ENCODE measurements at places on chromosomes 12 and 14. TPM values are rescaled to one million over a fixed set of nuclear protein-coding genes. Genes with fewer than 3 reads are reported as not detected.

GRCh38 chr12:62724947-62725451 lies 210.0 kb downstream of the PPM1H start:
- peak overlapping the region; percentile 29 for H3K27ac ChIP-seq
- peaks cover 24% of the 10 kb centered on the region for H3K4me1 ChIP-seq
- DNase-seq: no peak

DNA sequence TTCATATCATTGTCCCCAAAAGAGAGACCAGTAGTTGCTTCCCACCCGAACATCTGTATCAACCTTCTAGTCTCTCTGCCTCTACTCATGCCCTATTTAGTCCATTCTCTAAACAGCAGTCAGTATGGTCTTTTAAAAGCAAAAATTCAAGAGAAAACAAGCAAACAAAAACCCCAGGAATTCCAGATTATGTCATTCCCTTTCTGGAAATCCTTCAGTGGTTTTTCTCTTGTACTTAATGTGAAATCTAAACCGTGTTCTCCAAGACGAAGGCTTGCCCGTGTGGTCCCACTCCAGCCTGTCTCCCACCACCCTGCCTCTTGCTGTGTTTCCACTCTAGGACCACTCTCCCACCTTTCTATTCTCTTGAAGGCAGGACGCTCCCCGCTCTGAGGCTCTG lies 90.8 kb downstream of the TMEM30B start:
- no peaks in the 10 kb centered on the region for H3K36me3 ChIP-seq
- DNase-seq: no peak
- no peaks in the 10 kb centered on the region for H3K4me1 ChIP-seq
- H3K27ac ChIP-seq: no peak overlapping the region

MYG1 gene
- 41.6 TPM for total RNA-seq

KRT74 gene
- not detected for total RNA-seq

TDRD9 gene
- 2.9 TPM for total RNA-seq

Data from esophagus muscularis mucosa (tissue), 4 donors.